Activated CD4-positive, CD25-positive, alpha-beta regulatory T cell treated with anti-CD3 and anti-CD28 coated beads, Interleukin-2, amount 50 U/mL, for 24 hours (primary cell): ENCODE measurements at places on chromosomes 6 and 20.

GRCh38 chr20:49818816-49819215, 6.2 kb downstream of the SLC9A8 start:
- no peak for ATAC-seq

GRCh38 chr6:68834551-68834950, 199.5 kb downstream of the ADGRB3 start:
- no peak for ATAC-seq

- no peak for ATAC-seq
Measured at GRCh38 chr6:34559651-34560365, 3.7 kb upstream of the SPDEF start.

DNA sequence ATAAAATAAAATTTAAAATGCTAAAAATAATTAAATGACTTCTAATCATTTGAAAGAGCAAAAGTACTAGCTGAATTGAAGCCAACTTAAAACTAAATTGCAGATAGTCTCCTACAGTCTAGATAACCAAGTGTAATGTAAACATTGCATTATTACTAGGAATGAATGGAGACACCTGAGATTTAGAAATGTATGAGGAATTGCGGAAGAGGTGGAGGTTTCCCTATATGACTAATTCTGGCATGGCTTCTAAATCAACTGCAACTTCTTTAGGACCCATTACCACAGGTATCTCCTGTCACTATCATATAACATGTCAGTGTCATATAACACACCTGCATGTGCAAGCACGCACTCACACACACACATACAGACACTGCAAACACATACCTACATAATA, 13.2 kb upstream of the GPR6 start:
- ATAC-seq, result no peak

- ATAC-seq, result no peak
Measured at GRCh38 chr6:124866040-124866439, 96.2 kb upstream of the RNF217 start.

- ATAC-seq, result no peak
Measured at GRCh38 chr6:133456944-133457343, 215.8 kb downstream of the EYA4 start.
